ENCODE measurements at places on chromosomes 1 and 21.

DNA sequence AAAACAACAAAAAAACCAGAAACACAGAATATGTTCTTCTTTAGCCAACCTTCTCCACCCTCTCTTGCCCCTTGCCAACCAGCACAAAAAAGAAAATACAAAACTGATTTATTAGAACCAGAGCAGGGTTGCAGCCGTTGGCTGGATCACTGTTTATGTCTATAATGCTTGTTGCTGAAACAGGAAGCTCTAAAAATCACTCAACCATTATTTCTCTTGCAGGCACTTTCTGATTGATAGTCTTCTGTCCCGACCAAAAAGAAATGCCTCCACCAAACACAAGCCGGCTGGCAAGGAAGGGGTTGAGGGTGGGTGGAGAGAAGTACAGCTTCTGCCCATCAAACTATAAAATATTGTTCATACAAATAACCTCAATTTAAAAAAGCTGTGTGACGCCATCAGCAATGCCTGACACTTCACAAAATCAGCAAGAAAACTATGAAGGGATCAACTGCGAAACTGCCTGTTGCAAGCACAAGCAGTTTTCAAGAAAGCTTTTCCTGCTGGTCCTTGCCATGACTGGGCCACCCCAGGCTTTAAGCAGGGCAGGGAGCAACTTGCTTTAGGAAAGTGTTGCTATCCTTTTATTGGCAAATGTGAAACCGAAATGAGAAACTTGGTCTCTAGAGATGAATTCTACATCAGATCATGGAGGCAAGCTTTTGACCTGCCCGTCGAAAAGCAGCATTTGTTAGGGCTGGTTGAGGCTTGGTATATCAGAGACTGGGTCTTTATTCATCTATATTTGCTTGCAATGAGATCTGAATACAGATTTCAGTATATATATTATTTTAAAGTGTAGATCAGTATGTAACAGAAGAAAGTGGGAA lies 174.2 kb downstream of the RUNX1 start:
- DNase-seq, result no peak

DNA sequence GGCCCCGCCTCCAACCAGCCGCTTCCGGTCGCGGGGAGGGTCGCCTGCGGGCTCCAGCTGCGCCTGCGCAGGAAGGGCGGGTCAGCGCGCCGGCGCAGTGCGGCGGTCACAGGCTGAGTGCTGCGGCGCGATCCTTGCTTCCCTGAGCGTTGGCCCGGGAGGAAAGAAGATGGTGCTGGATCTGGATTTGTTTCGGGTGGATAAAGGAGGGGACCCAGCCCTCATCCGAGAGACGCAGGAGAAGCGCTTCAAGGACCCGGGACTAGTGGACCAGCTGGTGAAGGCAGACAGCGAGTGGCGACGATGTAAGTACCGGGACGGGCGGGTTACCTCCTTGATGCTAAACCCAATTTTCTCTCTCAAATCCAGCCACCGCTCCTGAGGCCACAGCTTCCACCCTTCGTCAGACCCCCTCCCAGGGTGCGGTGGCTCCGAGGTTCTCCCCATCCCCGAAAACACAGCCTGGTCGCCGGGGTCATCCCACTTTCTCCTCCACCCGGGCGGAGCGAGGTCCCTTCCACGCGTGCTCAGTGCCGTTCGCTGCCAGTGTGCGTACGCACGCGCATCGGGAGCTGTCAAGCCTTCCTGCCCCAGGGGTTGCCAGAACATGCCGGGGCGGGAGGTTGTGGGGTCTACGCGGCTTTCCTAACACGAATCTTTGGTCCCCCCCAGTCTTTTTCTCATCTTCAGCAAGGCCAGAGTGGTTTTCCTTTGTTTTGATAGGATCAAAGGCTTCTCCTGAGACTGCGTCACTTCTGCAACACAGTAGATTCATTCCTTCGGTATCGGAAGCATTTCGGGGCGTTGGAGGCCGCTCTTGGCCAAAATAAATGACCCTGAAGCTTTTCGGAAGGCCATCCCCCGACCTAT lies at the start of gene SARS1:
SARS1 (plus strand) TSS at position 95 of the 870 bp plus-strand sequence; CDS start at position 170, 75 bp downstream.
- DNase-seq, result peak; percentile 92

- DNase-seq, result no peak
Observed at GRCh38 chr1:160346463-160346862, 3.3 kb downstream of the NCSTN start.

DNA sequence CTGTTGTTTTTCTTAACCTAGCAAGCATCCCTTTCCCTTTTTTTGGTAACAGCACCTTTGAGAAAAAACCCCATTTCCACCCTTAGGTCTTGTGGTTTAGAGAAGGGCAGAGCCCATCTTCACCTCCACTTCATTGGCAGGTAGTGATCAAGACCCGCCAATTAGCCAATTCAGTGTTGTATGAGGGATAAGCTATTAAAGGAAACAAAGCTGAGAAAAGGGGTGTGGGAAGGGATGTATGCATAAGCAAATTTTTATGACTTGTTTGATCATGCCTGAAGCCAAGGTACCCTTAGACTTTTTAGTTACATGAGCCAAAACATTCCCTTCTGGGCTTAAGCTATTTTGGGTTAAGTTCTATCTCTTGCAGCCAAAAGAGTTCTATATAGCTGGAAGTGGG lies 3.6 kb upstream of the ZNF697 start:
- DNase-seq, result no peak

- DNase-seq, result peak; percentile 77
Observed at GRCh38 chr1:155136748-155137147, 1.1 kb downstream of the SLC50A1 start.

Measured in hematopoietic multipotent progenitor cell treated with erythropoietin and hydrocortisone succinate and interleukin-3 and kit ligand, for 6 days (in vitro differentiated cells).